AG09319 (cell line): ENCODE measurements at places on chromosomes 7 and 10.

- no peak for DNase-seq
Observed at GRCh38 chr10:11037991-11038390, 20.3 kb downstream of the CELF2 start.

- DNase-seq, result no peak
Observed at GRCh38 chr7:16732828-16733227, 20.7 kb upstream of the TSPAN13 start.

- no peak for DNase-seq
Observed at GRCh38 chr10:42942279-42942950, 134.5 kb upstream of the RET start.

GRCh38 chr10:131267814-131268095 is 43.8 kb downstream of the TCERG1L start:
- no peak for DNase-seq

GRCh38 chr10:92052088-92052487 is 128.5 kb downstream of the BTAF1 start:
- DNase-seq, result no peak

GRCh38 chr7:79339208-79339925 is 114.1 kb downstream of the MAGI2 start:
- DNase-seq, result no peak

- no peak for DNase-seq
Observed at GRCh38 chr10:11439523-11440053, 171.9 kb downstream of the USP6NL start.

GRCh38 chr10:24465891-24466818 is 257.2 kb downstream of the KIAA1217 start:
- DNase-seq, result no peak

DNA sequence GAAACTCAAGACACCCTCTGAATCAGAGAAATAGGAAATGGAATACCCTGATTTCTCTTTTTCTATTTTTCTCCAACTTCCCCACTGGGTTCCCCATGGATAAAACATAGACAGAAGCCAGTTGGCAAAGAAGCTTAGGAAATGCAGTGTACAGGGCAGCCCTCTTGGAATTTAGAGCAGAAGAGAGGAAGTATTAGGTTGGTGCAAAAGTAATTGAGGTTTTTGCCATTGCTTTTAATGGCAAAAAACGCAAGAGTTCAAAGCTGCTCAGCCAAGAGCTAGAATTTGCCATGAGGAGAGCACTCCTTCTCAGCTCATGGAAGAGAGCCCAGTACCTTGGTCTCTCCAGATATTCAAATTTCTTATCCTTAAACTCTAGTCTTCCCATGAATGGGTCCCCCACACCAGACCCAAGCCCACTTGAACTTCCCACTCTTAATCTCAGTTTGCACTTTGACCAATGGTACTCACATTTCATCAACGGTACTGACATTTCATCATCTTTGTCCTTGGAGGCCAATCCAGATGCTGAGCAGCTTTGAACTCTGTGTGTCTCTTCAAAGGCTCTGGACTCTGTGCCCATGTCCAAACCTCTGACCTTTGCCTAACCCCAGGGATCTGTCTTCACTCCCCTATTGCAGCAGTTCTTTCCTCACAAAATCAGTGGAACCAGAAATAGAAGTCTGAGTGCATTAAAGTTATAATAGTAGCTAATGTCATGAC is 73.2 kb upstream of the PPP1R3C start:
- DNase-seq, result no peak

- no peak for DNase-seq
Observed at GRCh38 chr10:73650537-73651331, 5.1 kb downstream of the SYNPO2L start.

DNA sequence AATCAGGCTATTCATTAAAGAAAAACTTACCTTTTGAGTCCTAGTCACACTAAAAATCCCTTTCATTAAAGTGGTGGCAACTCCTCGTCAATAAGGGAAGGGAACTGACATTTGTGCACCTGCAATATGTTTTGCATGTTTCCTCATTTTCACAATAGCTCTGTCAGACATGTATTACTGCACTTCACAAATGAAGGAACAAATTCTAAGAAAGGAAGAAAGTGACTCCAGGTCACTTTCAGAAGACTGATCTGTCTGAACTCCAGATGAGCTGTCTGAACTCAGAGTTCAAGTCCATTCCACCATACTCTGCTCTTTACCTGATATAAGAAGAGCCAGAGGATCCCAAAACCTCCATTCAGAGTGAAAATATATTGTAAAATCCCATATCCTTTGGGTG is 50.3 kb upstream of the GSAP start:
- DNase-seq, result no peak

GRCh38 chr10:84715911-84716310 is 387.5 kb downstream of the CCSER2 start:
- DNase-seq, result no peak

DNA sequence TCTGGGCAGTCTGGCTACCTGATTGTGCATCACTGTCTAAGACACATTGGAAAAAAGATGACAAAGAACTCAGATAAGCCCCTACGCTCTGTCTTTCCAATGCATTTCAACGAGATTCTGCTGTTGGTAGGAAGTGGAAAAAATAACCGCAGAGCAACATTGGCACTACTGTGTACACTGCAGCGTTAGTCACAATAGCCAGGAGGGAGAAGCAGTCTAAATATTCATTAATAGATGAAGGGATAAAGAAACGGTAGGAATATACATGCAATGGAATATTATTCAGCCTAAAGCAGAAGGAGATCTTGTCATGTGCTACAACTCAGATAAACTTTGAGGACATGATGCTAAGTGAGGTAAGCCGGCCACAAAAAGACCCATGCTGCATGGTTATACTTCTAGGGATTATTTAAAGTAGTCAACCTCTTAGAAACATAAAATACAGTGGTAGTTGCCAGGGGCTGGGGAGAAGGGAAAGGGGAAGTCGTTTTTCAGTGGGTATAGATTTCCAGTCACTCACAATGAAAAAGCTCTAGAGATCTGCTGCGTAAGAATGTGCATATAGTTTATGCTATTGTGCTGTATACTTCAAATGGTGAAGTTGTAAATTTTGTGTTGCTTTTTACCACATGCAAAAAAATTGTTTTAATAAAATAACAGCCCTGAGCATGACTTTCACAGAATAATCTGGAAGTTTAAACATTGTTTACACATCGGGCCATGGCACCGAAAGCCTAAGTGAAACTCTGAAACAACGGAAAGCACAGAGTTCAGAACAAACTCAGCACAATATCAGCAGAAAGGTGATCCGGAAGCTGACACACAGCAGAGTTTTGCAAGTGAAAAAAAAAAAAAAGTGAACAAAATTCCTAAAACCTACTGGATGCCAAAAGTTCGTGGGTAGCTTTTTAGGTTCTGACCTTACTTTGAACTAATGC is 40.1 kb downstream of the ELMO1 start:
- no peak for DNase-seq

DNA sequence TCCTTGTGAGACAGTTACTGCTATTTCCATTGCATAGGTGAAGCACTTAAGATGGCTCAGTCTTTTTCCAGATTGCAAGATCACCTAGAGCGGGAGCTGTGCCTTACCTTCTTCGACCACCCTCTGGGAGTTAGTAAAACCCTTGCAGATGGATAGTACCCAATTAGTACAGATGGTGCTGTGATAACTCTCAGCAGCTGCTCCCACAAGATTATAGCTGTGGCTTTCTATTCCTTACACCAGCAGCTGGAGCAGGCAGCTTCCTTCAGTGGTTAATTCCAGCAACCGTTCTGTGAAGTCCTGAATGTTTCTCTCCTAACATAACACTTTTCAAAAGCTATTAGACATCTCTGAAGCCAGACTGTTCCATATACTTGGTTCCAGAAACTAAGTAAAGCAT is 796.8 kb downstream of the XPNPEP1 start:
- no peak for DNase-seq

- DNase-seq, result no peak
Observed at GRCh38 chr10:88086187-88086960, 222.9 kb downstream of the PTEN start.

DNA sequence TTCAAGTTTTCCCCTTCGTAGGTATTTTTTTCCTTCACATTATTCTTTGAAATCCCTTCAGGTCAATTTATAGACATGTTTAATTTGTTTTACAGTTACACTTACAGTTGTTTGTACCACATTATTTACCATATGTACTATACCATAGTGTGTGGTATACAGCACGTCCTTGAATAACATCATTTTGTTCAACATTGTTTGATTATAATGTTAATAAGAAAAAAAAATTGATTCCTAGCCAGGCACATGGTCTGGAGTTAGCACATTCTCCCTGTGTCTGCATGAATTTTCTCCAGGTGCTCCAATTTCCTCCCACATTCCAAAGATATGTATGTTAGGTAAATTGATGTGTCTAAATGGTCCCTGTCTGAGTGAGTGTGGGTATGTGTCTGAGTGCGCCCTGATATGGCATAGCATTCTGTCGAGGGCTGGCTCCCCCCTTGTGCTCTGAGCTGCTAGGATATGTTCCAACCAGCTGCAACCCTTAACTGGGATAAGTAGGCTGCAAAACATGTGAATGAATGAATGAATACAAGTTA is 247.6 kb downstream of the CCDC7 start:
- DNase-seq, result no peak

DNA sequence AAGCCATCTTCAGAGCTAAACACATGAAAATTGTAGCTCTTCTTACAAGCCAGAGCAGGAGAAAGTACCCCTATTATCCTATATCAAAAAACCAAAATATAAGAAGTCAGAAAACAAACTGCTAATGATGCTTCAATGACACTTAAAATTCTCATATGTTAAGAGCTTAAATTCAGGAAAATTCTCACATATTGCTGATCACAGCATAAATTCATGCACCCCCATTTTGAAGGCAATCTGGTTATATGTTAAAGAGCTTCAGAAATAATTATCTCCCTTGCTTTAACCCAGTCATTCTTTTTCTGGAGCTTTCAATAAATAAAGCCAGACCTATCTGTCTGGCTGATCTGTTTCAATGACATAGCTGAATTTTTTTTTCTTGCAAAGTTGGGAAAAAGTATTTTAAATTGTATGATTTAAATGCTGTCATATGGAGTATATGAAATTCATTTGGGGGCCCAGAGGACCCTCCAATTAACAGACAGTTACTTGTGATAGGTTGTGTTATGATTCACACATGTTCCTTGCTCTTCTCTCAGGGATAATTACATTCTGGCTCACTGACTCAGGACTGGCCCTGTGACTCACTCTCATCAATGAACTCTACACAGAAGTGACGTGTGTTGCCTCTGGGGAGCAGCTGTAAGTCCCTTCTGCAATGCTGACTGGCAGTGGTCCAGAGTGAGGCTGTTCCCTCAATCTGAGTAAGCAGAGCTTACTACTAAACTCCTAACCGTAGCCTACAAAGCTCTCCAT is 85.2 kb downstream of the HGF start:
- peak; percentile 99 for DNase-seq

DNA sequence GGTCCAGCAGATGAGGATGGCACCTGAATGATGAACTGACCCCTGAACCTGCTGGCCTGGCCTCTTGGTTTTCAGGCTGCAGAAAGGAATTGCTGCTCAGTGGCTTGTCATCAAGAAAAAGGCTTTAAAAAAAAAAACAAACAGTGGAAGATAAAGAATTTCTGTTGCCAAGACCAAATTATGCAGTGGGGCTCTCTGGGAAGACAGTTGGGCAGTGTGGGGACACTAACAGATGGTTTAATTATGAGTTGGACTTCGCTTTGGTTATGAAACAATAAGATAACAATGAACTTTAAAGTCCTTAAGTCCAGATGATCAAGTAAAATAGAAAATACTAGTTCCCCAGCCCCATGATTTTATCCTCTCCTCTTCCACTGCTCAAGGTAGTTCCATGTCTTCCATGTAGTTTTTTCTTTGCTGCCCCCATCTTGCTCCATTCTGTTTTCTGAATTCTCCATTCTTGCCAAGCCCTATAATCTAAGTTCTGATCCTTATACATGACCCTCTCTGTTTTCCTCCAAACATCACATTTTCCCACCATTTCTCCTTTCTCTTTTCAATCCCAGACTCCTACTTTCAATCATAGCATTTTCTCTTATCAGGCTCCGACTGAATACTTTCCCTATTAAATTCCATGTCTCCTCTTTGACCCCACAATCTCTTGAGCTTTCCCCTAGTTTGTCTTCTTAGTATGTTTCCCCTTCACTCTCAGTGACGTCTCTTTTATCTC is 52.6 kb downstream of the ANK3 start:
- no peak for DNase-seq

- DNase-seq, result no peak
Observed at GRCh38 chr7:76377186-76377918, 18.6 kb upstream of the YWHAG start.

DNA sequence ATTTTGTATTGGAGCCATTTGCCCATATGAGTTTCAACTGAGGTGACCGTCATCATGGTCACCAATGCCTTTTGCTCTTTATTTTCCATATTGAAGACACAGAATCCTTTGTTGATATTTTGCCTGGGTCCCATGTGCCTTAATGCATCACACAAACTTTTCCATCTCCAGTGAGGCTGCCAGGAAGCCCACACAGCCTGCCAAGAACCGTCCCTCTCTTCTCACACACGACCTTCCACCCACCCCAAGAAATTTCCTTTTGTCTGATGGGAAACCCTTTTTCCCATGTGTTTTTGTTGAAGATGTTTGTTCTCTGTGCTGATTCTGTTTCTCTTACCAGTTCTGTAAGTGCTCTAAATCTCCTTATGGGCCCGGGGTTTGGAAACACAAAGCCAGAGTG is 168.9 kb downstream of the CSTF2T start:
- no peak for DNase-seq

DNA sequence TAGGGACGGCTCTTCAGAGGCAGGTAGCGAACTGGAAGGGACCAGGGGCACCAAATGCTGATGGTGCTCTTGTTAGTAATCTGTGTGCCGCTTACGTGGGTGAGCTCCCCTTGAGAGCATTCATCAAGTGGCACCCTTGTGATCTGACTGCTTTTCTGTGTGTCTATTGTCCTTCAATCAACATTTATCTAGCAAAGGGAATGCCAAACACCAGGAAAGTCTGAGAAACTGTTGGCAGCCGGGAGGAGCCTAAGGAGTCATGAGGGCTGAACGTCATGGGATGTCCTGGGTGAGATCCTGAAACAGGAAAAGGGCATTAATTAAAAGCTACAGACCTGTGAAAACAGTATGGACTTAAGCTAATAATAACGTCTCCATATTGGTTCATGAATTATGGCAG is 733.1 kb downstream of the TYW1 start:
- DNase-seq, result no peak

DNA sequence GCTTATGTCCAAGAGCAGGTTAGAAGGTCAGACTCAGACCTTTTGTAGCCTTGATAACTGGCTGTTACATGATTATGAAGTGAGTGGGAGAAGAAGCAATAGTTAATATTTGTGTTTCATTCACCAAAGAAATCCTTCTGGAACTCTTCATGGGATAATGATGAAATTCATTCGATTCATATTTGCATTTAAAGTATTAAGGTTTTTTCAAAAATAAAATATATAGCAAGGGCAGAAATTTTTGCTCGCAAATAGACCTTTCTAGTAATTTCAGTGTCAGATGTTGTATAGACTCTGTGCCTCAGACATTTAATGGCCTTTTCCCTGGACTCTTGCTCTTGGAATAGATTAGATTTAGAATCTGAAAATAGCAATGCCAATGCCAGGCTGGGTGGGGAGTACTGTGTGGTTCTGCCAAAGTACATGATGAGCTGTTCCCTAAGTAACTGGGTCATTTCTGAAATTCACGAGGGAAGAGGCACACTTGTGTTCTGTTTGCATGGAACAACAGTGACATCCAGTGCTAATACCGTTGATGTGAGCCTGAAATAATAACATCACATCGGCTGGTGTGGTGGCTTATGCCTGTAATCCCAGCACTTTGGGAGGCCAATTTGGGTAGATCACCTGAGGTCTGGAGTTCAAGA is 119.2 kb downstream of the MBL2 start:
- no peak for DNase-seq
